Kasumi-1 (cell line): ENCODE measurements at places on chromosomes 6 and 20.

DNA sequence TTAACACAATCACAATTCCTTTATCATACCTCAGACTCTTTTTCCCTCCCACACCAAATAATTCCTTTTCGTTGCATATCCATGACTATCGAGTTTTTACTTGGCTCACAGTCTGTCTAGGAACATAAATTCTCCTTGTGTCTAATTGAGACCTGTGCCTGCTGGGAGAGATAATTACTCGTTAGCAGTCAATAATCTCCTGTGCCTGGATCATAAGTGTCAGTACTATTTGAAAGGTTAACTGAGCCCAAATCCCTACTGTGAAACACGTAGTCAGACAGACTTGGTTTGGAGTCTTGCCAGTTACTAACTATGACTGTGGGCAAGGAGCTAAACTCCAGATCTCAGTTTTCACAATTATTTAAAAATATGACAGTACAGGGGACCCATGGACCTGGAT is 5.7 kb upstream of the CTNNBL1 start:
- DNase-seq, result no peak

DNA sequence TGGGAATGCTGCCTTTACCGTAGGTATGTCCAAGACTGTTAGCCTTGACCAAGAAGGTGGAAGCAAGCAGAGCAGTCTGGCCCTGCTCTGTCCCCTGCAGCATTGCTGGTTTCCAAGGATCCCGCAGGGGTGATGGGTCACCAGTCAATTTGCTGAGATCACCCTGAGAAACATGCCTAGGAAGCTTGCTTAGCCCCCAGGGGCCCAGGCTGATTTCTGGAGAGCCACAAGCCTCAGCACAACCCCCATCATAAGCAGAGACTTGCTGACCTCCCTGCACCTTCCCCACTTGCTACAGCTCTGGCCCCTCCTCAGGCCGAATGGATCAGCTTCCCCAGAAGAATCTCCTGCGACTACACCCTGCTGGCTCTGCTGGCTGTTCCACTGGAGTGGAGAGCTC is 21.5 kb downstream of the ARHGAP40 start:
- DNase-seq, result no peak

- no peak for DNase-seq
Observed at GRCh38 chr6:13763740-13764381, 50.5 kb downstream of the MCUR1 start.

- DNase-seq, result no peak
Observed at GRCh38 chr20:53870426-53871315, 199.7 kb downstream of the BCAS1 start.

- DNase-seq, result no peak
Observed at GRCh38 chr6:48486876-48487275, 375.9 kb upstream of the PTCHD4 start.

- no peak for DNase-seq
Observed at GRCh38 chr6:129996387-129996786, 22.0 kb upstream of the L3MBTL3 start.

GRCh38 chr20:31822421-31823330 is 3.5 kb downstream of the MYLK2 start:
- DNase-seq, result peak; percentile 38

GRCh38 chr6:31094389-31094881 is 17.9 kb downstream of the C6orf15 start:
- no peak for DNase-seq

DNA sequence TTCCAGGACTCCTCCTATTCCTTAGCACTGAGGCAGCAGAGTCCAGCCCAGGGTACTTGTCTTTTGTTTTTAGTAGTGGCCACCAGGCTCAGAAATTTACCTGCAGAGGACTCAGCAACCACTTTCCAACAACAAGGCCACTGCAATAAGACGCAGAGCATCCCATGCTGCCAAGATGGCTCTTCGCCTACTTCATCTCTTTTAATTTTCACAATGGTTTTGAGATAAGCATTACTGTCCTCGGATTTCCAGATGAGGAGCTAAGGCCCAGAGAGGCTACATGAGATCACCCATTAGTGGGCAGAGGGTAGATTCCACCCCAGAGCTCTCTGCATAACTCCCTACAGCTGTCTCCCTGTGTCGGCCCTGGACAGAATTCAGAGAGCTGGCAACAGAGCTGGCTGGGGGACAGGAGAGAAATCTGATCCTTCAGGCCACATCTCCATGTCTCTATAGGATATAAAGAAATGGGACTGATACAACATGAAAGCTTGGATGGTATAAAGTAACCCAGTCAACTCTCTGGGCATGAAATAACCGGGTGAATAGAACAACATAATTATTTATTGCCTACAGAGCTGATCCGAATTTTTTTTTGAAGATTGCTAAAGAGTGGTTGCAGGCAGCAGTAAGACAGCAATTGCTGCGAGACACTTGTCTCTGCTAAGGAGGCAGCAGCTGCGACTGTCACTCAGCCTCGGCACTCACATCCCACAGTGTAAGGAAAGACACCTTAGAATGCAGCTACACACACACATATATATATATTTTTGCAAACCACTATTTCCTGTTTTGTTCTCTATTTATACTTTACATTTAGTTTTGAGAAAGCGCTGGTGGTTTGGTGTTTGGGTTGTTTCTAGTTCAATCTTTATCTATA is 37.2 kb downstream of the SCML4 start:
- no peak for DNase-seq

DNA sequence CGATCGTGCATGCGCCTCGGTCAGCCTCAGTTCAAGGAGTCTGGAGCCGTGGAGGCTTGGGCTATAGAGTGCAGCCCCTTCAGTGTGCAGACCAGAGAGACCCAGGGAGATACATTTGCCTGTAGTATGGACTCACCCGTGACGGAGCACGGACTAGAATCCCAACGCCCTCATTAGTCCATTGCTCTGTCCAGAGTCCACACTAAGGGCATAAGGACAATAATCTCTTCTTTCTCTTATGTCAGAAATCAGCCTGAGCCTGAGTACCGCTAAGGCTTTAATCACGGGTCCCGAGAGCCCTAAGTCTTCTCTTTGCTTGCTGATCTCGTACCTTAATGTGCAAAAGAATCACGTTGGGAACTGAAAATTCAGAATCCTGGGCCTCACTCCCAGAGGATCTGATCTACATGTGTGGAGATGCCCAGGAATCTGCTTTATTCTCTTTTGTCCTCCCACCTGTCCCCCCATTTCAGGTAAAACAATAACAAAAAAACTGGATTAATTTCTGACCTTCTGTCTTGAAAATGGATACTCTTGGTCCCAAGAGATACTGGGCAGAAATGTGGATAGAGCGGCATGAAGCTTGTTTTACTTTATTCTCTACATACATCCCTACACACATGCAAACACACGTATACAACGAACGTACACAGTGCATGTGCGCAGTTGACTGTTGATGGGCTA is 671 bp downstream of the BPHL start:
- DNase-seq, result peak; percentile 58

GRCh38 chr6:44264154-44265006 is 971 bp downstream of the NFKBIE start:
- peak; percentile 91 for DNase-seq

DNA sequence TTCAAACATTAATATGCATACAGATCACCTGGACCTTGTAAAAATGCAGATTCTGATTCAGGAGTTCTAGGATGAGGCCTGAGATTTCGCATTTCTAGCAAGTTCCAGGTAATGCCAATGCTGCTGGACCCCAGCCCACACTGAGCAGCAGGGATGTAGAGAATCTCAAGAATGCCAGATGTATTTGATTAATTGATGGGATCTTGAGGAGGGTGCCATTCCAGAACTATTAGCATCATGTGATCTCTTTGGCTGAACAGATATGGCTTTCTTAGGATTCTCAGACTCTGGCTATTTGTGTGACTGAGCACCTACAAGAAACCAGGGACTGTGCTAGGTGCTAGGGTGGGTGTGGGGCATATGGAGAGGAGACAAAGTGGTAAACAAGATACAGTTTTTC is 16.5 kb upstream of the SNX3 start:
- no peak for DNase-seq

GRCh38 chr20:1939270-1939595 is 44.0 kb downstream of the SIRPA start:
- DNase-seq, result no peak

- DNase-seq, result no peak
Observed at GRCh38 chr6:81002126-81002525, 750.4 kb downstream of the TENT5A start.

- no peak for DNase-seq
Observed at GRCh38 chr6:144190080-144190479, 39.8 kb downstream of the STX11 start.

GRCh38 chr20:58463256-58463655 is 51.9 kb downstream of the APCDD1L start:
- peak; percentile 11 for DNase-seq

- no peak for DNase-seq
Observed at GRCh38 chr20:52060794-52061714, 130.5 kb downstream of the ZFP64 start.

- peak; percentile 69 for DNase-seq
Observed at GRCh38 chr6:132713352-132714134, at the start of gene VNN1. VNN1 (minus strand) TSS chr6:132714055; CDS start chr6:132714035, 20 bp downstream.

DNA sequence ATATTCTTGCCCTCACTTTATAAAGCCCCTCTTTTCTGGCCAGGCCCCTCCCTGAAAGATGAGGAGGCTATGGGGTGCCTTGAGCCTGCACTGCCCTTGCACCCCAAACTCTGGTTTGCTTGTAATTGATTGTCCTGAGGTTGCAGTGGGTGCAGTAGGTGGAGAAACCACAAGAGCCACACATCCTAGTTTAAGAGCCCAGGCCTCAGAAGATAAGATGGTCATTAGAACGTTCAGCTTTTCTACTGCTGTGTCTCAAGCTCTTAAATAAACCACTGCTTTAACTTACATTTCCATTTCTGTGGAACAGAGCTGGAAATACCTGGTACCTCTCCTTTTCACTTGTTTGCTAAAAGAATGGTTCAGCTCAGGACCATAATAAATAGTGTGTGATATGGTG is 9.0 kb downstream of the MRAP2 start:
- no peak for DNase-seq

GRCh38 chr6:100435299-100435698 is 29.4 kb downstream of the SIM1 start:
- DNase-seq, result no peak

DNA sequence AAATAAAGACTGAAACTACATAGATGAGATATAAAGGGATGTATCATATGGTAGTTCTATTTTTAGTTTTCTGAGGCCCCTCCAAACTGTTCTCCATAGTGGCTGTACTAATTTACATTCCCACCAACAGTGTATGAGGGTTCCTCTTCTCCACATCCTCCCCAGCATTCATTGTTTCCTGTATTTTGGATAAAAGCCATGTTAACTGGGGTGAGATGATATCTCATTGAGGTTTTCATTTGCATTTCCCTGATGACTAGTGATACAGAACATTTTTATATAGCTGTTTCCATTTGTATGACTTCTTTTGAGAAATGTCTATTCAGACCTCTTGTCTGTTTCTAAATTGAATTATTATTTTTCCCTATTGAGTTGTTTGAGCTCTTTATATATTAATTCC is 229.3 kb downstream of the RFPL4B start:
- DNase-seq, result no peak

DNA sequence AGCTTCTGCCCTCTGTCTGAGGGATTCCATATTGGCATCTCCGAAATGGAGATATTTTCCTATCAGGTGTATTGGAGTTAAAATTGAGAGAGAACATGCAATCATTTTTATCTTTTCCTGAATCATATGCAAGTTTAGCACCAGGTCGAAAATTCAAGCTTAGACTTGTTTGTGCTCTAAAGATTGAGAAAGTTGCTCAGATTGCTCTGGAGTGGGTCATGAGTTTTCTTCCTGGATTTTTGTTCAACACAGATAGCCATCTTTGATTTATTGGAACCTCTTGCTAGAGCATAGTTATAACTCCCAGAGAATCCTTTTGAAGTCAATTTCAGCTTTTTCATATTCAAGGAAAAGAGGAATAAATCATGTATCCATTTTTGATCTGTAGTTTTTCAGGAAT is 373.5 kb upstream of the FLRT3 start:
- no peak for DNase-seq

GRCh38 chr6:149268768-149269167 is 48.7 kb upstream of the TAB2 start:
- no peak for DNase-seq

- no peak for DNase-seq
Observed at GRCh38 chr6:15908871-15909270, 220.0 kb upstream of the MYLIP start.

DNA sequence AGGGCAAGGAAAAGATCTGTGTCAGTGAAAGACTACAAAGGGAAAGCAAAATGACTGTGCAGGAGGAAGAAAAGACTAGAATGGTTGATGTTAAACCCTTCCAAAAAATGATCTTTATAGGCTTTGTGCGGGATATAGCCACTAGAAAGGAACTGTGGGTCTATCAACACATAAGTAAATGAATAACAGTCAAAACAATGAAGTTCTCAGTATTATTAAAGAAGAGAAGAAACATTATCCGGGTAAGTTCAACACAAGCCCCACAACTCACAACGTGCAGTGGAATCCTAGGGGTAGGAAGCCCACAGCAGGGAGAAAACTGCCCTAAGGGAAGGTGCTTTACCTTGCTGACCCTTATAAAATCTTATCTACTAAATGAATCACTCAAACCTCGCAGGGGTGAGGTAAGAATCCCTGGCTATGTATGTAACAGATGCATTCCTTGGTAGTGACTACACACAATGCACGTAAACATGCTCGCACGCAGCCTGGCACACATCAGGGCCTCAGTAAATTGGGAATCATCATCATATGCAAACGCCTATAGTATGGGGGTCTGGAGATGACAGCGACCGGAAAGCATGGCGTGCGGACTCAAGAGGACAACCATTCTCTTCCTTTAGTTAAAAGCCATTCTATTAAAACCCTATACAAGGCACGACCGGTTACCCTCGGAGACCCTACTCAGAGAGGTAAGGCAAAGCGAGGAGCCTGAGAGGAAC is 11.3 kb downstream of the TFAP2A start:
- peak; percentile 84 for DNase-seq

GRCh38 chr20:54115172-54115854 is 44.9 kb upstream of the BCAS1 start:
- DNase-seq, result peak; percentile 30

GRCh38 chr20:1417273-1417672 is 24.4 kb upstream of the FKBP1A start:
- no peak for DNase-seq

DNA sequence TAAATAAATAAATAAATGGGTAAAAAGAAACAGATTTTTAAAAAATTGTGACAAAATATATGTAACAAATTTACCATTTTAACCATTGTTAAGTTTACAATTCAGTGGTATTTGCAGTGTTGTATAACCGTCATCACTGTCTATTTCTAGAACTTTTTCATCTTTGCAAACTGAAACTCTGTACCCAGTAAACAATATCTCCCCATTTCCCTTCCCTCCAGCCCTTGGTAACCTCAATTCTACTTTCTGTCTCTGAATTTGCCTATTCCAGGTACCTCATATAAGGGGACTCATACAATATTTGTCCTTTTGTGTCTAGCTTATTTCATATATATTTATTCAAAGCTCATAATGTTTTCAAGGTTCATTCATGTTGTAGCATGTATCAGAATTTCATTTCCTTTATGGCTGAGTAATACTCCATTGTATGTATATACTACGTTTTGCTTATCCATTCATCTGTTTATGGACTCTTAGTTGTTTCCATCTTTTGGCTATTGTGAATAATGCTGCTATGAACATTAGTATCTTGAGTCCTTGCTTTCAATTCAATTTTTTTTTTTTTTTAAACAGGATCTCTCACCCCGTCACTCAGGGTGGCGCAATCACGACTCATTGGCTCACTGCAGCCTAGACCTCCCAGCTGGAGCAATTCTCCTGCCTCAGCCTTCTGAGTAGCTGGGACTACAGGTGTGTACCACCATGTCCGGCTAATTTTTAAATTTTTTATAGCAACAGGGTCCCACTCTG is 8.9 kb downstream of the MANBAL start:
- DNase-seq, result no peak

- DNase-seq, result no peak
Observed at GRCh38 chr6:44850312-44850711, 462.8 kb downstream of the CDC5L start.

GRCh38 chr6:43127877-43128276 is 43.2 kb upstream of the SRF start:
- no peak for DNase-seq
